ENCODE measurements at places on chromosomes 16 and 17. TPM values are rescaled to one million over a fixed set of nuclear protein-coding genes. Genes with fewer than 3 reads are reported as not detected.
A peak's percentile ranks its signal among the peaks of the same experiment; 100 is the strongest.

GRCh38 chr16:21950782-21951521 is 2.2 kb upstream of the UQCRC2 start:
- H3K4me1 ChIP-seq, result peaks cover 60% of the 10 kb centered on the region
- no peak for DNase-seq
- peak overlapping the region; percentile 79 for H3K4me3 ChIP-seq
- no peaks in the 10 kb centered on the region for H3K27me3 ChIP-seq

GRCh38 chr16:65658787-65659220 is 536.9 kb upstream of the CDH11 start:
- peaks cover 31% of the 10 kb centered on the region for H3K27me3 ChIP-seq
- H3K27ac ChIP-seq, result no peak overlapping the region
- H3K4me1 ChIP-seq, result peaks cover 15% of the 10 kb centered on the region
- no peak for DNase-seq
- H3K4me3 ChIP-seq, result no peak overlapping the region
- no peaks in the 10 kb centered on the region for H3K36me3 ChIP-seq

DNA sequence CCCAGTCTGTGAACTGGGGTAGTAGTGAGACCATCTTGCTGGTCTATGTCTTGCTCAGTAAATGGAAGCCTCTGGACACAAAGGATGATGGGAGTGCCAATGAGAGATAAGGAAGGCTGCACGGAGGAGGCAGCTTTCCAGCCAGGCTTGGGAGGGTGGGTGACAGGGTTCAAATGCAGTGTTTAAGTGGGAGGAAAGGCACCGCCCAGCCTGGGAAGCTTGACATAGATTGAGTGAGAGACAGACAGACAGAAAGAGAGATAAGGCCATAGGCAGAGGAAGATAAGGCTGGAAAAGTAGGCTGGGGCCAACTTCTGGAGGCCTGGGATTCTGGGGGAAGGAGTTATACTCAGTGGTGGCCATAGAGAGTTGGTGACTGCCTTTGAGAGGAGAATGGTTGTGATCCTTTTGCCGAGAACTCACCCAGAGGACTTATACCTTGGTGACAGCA is 7.2 kb upstream of the COL1A1 start:
- no peaks in the 10 kb centered on the region for H3K36me3 ChIP-seq
- no peak overlapping the region for H3K4me3 ChIP-seq
- peak overlapping the region; percentile 84 for H3K27ac ChIP-seq
- DNase-seq, result no peak
- peaks cover 75% of the 10 kb centered on the region for H3K27me3 ChIP-seq

Gene EIF3CL
- total RNA-seq, result 41.6 TPM

- H3K4me1 ChIP-seq, result peaks cover 31% of the 10 kb centered on the region
- H3K27ac ChIP-seq, result peak overlapping the region; percentile 87
- no peak for DNase-seq
- peak overlapping the region; percentile 90 for H3K4me3 ChIP-seq
- H3K36me3 ChIP-seq, result peaks cover 15% of the 10 kb centered on the region
Measured at GRCh38 chr16:28212532-28212873, 738 bp upstream of the XPO6 start.

Gene APOH
- not detected for total RNA-seq

Gene MT1E
- 126 TPM for total RNA-seq

- H3K27me3 ChIP-seq, result no peaks in the 10 kb centered on the region
- no peak overlapping the region for H3K27ac ChIP-seq
- no peak overlapping the region for H3K4me3 ChIP-seq
- H3K4me1 ChIP-seq, result peaks cover 5% of the 10 kb centered on the region
- no peaks in the 10 kb centered on the region for H3K36me3 ChIP-seq
- no peak for DNase-seq
Measured at GRCh38 chr17:9192010-9192409, 170.7 kb downstream of the NTN1 start.

DNA sequence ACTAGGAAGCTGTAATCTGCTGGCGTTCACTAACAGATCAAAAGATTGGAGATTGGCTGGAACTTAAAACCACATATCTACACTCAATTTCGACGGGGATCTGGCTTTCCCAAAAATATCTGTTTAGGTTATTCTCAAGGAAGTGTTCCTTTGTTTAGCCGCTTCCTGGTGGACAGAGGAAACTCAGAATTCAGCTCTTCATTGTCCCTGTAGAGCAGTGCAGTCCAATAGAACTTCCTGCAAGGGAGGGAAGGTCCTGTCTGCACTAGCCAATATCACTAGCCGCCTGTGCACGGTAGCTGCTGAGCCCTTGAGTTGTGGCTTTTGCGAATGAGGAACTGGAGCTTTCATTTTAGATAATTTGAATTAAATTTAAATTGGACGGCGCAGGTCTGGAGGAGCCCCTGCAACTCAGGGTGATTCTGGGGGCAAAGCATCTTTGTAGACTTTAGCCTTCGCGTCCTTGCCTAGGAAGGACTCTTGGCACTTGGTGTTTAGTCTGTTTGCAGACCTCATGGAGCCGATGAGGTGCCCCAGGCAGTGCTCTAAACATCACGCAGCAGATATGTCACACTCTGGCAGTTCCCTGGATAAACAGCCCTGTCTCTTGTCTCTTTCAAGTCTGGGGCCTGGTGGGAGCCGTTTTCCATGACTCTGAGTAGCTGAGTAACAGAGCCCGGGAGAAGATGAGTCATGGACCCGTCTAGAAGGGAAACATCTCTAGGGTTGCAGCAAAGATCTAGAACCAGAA is 122.2 kb downstream of the CCDC182 start:
- H3K36me3 ChIP-seq, result peaks cover 15% of the 10 kb centered on the region
- peak overlapping the region; percentile 21 for H3K4me3 ChIP-seq
- DNase-seq, result no peak
- H3K27me3 ChIP-seq, result no peaks in the 10 kb centered on the region

Gene DNAI2
- not detected for total RNA-seq
